ENCODE measurements at places on chromosomes 11 and 22.

- DNase-seq: no peak
These were observed 30.9 kb upstream of the BAIAP2L2 start for GRCh38 chr22:38141217-38141973.

GRCh38 chr11:78647986-78648875, 73.6 kb upstream of the NARS2 start:
- peak; percentile 79 for DNase-seq

DNA sequence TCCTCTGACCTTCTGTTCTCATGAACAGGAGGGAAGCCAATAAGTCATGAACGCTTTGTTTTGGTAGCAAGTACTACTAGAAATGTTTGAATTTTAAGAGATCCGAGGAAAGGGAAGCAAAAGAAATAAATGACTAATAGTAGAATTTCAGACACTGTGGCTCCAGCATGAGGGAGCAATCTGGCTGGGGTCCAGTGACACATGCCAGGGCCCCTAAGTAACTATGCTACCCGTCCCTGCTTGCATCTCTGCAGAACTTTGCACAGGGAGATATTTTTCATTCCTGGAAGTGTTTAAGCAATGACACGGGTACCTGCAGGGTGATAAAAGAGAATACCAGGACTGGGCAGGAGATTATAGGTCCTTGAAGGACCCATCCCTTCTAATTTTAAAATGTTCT, 7.3 kb upstream of the ADAMTS8 start:
- no peak for DNase-seq

DNA sequence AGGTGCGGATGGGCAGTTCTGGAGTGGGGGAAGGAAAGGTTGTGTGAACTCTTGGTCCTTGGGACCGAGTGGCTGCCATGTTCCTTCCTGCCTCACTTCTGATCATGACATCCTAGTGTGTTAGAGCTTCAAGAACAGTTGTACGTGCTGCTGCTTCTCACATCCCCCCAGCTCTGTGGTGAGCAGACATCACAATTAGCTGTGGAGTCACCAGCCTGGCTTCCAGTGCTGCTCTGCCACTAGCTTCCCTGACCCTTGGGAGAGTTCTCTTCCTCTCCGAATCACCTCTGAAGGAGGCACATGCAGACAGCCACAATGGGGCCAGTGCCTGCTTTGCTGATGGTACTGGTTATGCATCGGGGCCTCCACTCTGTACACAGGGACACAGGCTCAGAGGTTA, 6.2 kb upstream of the RAB1B start:
- no peak for DNase-seq

DNA sequence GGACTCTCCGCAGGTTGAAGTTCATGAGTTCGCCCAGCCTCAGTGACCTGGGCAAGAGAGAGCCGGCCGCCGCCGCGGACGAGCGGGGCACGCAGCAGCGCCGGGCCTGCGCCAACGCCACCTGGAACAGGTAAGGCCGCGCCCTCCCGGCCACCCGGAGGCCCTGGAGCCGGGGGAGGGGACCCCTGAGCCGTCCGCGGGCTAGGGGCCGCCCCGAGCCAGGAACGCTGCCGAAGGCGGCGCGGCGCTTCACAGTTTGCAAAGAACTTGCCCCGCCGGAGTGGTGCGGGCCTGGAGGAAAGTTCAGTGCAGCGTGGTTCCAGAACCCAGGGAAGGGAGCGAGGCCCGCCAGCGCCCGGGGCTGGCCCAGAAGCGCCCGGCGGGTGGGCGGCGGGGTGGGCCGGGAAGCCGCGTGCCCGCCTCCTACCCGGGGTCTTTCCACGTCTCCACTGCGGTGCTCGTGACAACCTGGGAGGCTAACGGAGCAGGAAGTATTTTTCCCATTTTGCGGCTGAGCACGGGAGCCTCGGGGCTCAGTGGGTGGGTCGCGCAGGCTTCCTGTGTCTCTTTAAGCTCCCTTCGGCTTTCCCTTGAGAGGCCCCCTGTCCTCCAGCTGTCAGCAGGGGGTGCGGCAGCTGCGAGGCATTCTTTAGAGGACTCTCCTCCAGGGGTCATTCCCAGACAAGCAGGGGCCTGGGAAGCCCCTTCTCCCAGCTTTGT, 635 bp downstream of the PRR5 start:
- DNase-seq: peak; percentile 70

GRCh38 chr11:105861225-105861624, 160.8 kb downstream of the MSANTD4 start:
- peak; percentile 70 for DNase-seq

- DNase-seq: no peak
These were observed 9.9 kb downstream of the FEN1 start for GRCh38 chr11:61802605-61803004.

DNA sequence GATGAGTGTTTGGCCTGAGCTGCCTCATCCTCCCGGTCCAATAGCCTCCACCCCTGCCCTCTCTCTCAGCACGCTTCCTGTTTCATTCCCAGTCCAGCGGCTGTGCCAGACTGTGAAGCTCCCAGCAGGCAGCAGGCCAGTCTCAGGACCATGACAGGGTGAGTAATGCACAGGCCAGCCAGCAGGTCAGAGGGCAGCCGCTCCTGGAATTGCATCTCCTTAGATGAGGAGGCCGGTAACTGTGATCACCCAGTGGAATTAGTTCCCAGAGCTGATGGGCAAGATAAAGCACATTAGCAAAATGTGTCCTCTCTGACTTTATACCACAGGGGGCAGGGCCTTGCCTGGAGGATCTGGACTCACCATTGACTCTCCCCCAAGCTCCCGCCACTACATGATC, 251.2 kb downstream of the ETS1 start:
- DNase-seq: no peak

GRCh38 chr11:111976767-111977145, 39.6 kb downstream of the DIXDC1 start:
- DNase-seq: no peak

GRCh38 chr22:31102441-31103081, 4.8 kb downstream of the SELENOM start:
- DNase-seq: no peak

DNA sequence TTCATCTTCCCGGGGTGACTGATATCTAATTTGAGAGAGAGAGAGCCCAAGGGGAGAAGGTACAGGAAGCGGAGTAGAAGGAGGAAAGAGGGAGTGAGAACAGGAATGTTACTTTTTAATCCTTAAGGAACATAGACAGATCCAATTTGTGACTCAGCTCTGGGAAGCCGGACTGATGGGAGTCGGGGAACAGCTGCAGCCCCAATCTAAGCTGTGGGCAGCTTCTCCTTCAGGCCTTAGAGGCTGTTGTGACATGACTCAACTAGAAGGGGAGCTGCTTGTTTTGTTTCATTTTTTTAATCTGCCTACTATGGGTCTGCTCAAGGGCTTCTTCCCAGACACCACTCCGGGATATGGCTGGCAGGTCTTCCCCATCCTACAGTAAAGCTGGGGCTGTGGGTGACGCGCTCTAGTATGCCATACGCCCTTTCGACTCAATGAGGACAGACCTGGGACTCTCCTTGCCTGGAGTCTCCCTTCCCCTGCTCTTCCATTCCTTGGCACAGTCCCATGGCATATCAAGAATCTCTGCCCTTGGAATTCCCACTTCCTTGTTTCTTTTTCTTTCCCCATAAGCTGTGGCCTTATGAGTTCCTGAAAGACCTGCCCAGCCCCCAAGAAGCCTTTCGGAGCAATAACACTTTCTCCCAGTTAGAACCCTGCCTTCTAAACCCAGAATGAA, 103.3 kb upstream of the AKIP1 start:
- no peak for DNase-seq

GRCh38 chr11:68963779-68964178, 17.0 kb downstream of the MRGPRD start:
- no peak for DNase-seq

DNA sequence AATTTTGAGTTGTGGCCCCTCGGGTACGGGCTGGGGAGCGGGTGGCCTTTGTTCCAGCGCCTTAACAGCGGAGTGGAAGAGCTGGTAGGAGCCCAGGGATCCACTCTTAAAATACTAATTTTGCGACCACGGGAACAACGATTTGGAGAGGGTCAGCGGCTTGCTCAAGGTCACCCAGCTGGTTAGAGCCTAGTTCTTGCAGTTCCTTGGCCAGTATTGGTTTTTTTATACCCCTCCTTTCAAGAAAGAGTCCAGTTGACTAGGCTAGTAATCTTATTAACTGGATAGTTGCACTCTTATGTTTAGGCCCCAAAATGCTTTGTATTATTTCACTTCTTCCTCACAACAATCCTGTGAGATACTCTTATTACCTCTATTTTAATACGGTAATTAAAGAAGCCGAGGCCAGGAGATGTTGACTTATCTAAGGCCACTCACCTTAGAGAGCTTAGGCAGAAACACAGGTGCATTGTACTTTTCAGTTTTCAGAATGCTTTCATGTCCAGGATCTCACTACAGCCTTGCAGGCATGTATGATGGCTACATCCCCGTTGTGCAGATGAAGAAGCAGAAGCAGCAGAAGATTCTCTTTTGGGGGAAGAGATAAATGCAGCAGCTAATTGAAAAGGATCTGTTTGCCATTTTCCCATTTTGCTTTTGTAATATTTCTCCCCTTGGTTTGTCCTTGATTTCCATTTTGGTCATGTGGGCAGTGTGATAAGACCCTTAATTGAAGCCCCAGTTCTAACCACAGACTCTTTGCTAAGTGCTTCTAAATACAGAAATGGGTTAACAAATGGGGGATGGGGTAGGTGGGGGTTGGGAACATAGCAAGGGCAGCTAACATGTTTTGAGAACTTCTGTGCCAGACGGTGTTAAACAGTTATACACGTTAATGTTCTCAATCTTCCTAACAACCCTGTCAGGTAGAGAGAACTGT, 1.4 kb downstream of the SREBF2 start:
- peak; percentile 46 for DNase-seq

DNA sequence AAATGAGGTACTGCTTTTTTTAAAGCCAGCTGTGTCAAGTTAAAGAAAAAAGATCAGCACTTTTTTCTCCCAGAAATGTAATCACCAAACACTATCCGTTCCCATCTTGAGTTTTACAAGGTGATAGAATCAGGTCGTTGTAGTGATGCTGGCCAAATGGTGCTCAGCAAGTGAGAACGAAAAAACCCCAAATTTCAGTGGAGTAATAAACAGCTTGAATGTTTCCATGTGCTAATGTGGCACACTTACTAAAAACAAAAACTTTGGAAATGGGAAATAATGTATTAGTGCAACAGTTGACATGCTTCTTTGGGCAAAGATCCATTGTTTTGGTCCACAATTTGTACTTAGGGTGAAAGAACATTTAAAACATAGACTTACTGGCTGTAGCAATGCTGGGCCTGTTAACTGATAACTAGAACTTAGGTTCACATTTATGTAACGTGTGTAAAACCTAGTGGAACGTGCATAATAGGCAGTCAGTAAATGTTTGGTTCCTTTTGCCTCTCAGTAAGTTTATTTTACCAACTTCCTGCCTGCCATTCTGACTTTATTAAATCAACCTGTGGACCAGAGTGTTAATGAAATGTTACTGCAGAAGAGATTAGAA, 15.4 kb upstream of the GDPD4 start:
- no peak for DNase-seq

GRCh38 chr11:115222863-115223530, 281.2 kb downstream of the CADM1 start:
- DNase-seq: no peak

- DNase-seq: peak; percentile 64
These were observed 2.8 kb upstream of the OR51M1 start for GRCh38 chr11:5380740-5381342.

GRCh38 chr11:35390737-35391682, 28.3 kb downstream of the SLC1A2 start:
- peak; percentile 90 for DNase-seq

- no peak for DNase-seq
These were observed 100.4 kb downstream of the GALNT18 start for GRCh38 chr11:11521306-11522002.

GRCh38 chr22:28904211-28904896, 21.0 kb downstream of the ZNRF3 start:
- no peak for DNase-seq

DNA sequence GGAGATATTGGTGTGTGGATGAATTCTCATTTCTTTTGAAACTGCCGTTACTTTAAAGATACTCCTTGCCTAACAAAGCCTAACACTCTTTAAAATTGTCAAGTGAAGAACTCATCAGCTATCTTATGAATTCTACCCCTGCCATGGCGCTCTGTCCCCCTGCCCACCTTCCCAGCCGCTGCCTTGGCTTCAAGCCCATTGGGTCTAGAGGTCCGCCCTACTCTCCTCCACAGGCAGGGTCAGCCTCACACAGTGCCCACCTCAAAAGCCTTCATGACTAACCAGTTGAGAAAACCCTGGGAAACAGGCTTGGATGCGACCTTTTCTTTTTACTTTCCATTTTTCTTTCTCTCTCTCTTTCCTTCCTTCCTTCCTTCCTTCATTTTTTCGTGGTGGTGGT, 128.6 kb downstream of the RRAS2 start:
- no peak for DNase-seq

DNA sequence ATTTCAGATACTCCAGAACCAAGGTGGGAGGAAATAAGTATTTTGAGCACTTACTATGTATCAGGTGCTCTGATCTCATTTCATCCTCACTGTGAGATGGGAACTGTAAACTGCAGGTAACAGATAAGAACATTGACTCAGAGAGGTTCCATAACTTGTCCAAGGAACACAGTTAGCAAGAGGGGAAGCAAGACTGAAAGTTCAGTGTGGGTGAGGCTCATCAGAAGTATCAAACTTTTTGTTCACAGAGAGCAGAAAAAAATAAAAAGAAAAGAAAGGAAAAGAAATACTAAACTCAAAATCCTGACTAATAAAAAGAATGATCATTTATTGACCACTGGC, 37.1 kb downstream of the RAB30 start:
- no peak for DNase-seq

- DNase-seq: peak; percentile 79
These were observed 28.0 kb downstream of the FADS2 start for GRCh38 chr11:61855939-61856680.

- no peak for DNase-seq
These were observed 539.7 kb downstream of the MIAT start for GRCh38 chr22:27197052-27197451.

DNA sequence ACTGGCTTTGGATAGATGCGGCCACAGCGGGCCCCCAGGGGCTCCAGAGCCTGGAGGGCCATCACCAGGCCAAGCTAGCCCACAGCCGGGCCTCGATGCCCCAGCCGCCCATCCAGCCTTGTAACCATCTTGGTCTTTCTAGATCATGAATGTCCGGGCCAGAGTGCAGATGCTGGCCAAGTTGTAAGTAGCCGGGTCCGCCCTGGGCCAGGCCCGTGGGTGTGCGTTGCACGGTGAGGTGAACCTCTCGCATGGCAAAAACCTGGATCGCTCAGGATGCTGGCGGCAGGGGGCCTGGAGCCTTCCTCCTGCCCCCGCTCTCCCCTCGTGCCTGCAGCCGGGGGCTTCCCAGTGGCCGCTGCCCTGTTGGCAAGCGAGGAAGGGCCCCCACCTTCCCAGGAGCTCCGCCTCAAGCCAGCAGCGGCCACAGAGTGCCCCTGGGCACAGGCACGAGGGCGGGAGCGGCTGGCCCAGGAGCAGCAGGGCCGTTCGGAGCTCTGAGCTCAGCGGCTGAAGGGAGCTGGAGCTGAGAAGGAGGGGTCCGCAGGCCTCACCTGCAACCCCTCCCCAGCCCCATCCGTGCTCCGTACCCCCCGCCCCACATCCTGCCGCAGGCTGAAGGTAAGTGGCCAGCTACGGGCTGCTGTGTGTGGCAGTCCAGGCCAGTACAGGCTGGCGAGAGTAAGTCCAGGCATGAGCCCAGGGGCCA, 10.9 kb upstream of the MRPL23 start:
- DNase-seq: no peak

- DNase-seq: no peak
These were observed 34.5 kb upstream of the DGCR6L start for GRCh38 chr22:20354238-20354975.

GRCh38 chr22:45129703-45130524, 33.8 kb upstream of the NUP50 start:
- no peak for DNase-seq

GRCh38 chr11:123211149-123211852, 16.3 kb upstream of the CLMP start:
- DNase-seq: no peak

All from NCI-H69 (cell line).